ENCODE measurements at places on chromosomes 6 and 20. TPM values are rescaled to one million over a fixed set of nuclear protein-coding genes. Genes with fewer than 3 reads are reported as not detected.

The IP6K3 gene
- total RNA-seq, result not detected

- DNase-seq, result peak; percentile 47
- H3K27ac ChIP-seq, result no peak overlapping the region
- H3K4me1 ChIP-seq, result peaks cover 46% of the 10 kb centered on the region
- H3K4me3 ChIP-seq, result no peak overlapping the region
These were observed 78.4 kb downstream of the GMPR start for GRCh38 chr6:16316741-16317251.

The MATN4 gene
- total RNA-seq, result not detected

GRCh38 chr20:2692886-2693285 is 306 bp downstream of the EBF4 start:
- H3K27me3 ChIP-seq, result peaks cover 9% of the 10 kb centered on the region
- DNase-seq, result peak; percentile 31
- H3K36me3 ChIP-seq, result no peaks in the 10 kb centered on the region
- H3K4me3 ChIP-seq, result no peak overlapping the region

- H3K4me3 ChIP-seq, result no peak overlapping the region
- no peak overlapping the region for H3K27ac ChIP-seq
- peaks cover 8% of the 10 kb centered on the region for H3K4me1 ChIP-seq
These were observed 11.4 kb downstream of the RMND1 start for GRCh38 chr6:151440498-151440897.

The VSX1 gene
- not detected for total RNA-seq

- H3K27ac ChIP-seq, result peak overlapping the region; percentile 59
- H3K36me3 ChIP-seq, result no peaks in the 10 kb centered on the region
- H3K27me3 ChIP-seq, result no peaks in the 10 kb centered on the region
- H3K4me1 ChIP-seq, result peaks cover 26% of the 10 kb centered on the region
These were observed 235.1 kb upstream of the ZNF217 start for GRCh38 chr20:53828682-53829254.

- no peak for DNase-seq
- H3K4me3 ChIP-seq, result no peak overlapping the region
- no peaks in the 10 kb centered on the region for H3K36me3 ChIP-seq
- H3K27me3 ChIP-seq, result no peaks in the 10 kb centered on the region
- no peaks in the 10 kb centered on the region for H3K4me1 ChIP-seq
These were observed 10.4 kb downstream of the OPN5 start for GRCh38 chr6:47792216-47792733.

DNA sequence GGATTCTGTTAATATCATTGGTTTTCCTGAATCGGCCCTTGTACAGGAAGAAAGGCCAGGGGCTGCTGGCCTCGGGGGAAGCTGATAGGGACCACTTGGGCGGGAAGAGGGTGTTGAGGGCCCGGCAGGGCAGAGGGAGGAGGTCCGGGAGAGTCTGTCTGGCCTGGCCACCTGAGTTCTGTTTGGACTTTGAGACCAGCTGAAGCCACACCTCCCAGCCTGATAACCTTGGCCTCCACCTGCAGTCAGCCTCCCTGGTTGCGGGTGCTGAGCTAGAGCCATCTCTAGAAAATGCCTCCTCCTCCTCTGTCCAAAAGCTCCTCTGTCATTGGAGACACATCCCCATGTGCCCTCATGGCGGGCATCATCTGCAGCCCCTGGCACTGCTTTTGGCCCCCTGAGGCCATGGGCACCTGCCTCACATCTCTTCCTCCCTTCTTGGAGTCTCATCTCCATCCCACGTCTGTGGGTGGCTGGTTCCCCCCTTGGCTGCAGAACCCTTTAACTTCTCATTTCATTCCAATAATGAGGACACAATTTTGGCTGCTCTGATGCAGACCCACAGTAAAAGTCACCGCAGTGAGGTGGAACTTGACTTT is 16.6 kb downstream of the APCDD1L start:
- no peak for DNase-seq
- no peak overlapping the region for H3K4me3 ChIP-seq
- no peak overlapping the region for H3K27ac ChIP-seq
- no peaks in the 10 kb centered on the region for H3K4me1 ChIP-seq

- no peak overlapping the region for H3K27ac ChIP-seq
- H3K27me3 ChIP-seq, result peaks cover 3% of the 10 kb centered on the region
- H3K4me3 ChIP-seq, result no peak overlapping the region
These were observed 2.2 kb downstream of the DLGAP4 start for GRCh38 chr20:36308353-36308752.

DNA sequence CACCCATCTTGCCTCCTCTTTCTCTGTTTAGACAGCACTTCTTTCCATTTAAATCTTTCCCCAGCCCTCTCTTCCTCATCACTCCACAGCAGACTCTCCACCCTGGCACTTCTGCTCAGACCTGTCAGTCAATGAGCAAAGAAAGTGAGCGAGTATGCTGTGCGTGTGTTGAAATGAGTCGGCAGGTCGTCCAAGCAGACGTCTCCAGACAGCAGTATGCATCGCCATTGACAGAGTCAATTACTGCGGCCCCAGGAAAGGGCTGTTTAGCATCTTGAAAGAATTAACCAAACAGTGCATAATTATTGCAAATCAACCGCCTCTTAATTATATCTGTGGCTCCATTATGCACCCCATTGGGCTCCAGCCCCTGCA is 54.8 kb upstream of the KCNG1 start:
- no peak overlapping the region for H3K4me3 ChIP-seq
- no peaks in the 10 kb centered on the region for H3K36me3 ChIP-seq
- H3K27me3 ChIP-seq, result no peaks in the 10 kb centered on the region
- no peak for DNase-seq
- no peak overlapping the region for H3K27ac ChIP-seq
- H3K4me1 ChIP-seq, result no peaks in the 10 kb centered on the region

The LST1 gene
- total RNA-seq, result 32.0 TPM

DNA sequence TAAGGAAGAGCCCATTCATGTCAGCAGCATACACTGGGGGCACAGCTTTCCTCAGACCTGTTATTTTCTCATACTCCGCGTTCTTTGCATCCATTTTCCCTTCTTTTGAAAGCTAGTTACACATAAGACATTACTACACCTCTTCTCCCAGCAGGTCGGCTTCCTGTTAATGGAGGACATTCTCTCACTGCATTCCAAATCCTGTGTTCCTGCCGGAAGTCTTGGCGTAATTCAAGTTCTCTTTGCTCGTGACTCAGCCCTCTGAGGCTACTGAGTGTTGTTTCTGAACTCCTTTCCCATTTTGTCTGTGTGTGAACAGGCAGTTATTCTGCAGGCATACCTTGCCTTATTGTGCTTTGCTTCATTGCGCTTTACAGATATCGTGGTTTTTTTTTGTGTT is 97.5 kb upstream of the ZBTB24 start:
- DNase-seq, result no peak
- no peak overlapping the region for H3K4me3 ChIP-seq
- H3K36me3 ChIP-seq, result no peaks in the 10 kb centered on the region
- no peaks in the 10 kb centered on the region for H3K4me1 ChIP-seq
- no peaks in the 10 kb centered on the region for H3K27me3 ChIP-seq

DNA sequence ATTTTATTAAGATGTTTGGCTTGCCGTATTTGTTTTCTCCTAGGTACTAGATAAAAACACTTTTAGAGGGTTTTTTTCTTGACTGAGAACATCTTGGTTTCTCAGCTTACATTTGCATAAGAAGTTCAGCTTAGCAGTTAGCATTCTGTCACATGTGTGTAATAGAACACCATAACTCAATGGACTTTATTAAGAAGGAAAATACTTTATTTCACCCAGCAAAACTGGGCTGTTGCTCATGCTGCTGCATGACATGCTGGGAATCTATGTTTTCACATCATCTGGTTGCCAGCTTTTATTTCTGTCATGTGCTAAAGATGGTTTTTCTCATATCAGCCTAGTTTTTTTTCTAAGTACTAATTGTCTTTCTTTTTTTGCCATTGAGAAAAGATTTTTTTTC is 144.6 kb downstream of the UTRN start:
- H3K4me1 ChIP-seq, result no peaks in the 10 kb centered on the region
- H3K27me3 ChIP-seq, result no peaks in the 10 kb centered on the region
- H3K4me3 ChIP-seq, result no peak overlapping the region

GRCh38 chr6:105015482-105015881 is 58.6 kb downstream of the LIN28B start:
- no peak overlapping the region for H3K4me3 ChIP-seq
- H3K27ac ChIP-seq, result no peak overlapping the region
- H3K36me3 ChIP-seq, result no peaks in the 10 kb centered on the region
- H3K4me1 ChIP-seq, result no peaks in the 10 kb centered on the region

DNA sequence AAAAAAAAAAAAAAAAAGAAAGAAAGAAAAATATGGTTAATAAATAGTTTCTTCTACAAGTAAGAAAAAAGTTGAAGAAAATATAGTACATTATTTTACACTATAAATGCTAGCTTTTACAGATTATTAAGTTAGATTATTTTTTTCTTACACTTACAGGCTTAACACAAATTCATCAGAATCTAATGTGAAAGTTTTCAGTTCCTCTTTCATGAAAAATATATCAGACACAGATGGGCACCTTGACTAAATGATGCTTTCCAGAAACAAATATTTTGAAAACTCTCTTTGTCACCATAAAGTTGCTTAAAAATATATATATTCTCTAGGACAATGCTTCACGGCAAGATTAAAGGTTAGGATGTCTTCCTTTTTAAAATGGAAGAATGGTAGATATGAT is 321.8 kb upstream of the HSF2 start:
- no peaks in the 10 kb centered on the region for H3K36me3 ChIP-seq
- no peak overlapping the region for H3K4me3 ChIP-seq

DNA sequence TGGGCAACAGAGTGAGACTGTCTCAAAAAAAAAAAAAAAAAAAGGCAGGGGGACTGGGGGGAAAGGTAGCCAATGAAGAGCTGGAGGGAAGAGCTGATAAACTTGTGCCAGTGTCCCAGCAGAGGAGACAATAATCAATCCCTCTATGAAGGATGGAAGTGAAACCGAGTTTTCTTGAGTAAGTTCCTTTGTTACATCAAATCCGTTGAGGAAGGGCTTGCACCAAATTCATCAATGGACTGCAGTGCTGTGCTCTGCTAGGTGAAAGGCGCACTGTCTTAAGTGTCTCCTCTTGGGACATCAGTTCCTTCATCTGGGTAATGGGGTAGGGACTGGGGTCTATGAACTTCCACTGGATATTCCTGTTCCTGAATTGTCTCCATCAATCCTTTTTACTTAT is 3.0 kb upstream of the CRIP3 start:
- no peak overlapping the region for H3K4me3 ChIP-seq
- H3K27me3 ChIP-seq, result no peaks in the 10 kb centered on the region
- H3K27ac ChIP-seq, result no peak overlapping the region
- H3K4me1 ChIP-seq, result peaks cover 8% of the 10 kb centered on the region
- no peaks in the 10 kb centered on the region for H3K36me3 ChIP-seq
